ENCODE measurements at places on chromosomes 1 and 21.

DNA sequence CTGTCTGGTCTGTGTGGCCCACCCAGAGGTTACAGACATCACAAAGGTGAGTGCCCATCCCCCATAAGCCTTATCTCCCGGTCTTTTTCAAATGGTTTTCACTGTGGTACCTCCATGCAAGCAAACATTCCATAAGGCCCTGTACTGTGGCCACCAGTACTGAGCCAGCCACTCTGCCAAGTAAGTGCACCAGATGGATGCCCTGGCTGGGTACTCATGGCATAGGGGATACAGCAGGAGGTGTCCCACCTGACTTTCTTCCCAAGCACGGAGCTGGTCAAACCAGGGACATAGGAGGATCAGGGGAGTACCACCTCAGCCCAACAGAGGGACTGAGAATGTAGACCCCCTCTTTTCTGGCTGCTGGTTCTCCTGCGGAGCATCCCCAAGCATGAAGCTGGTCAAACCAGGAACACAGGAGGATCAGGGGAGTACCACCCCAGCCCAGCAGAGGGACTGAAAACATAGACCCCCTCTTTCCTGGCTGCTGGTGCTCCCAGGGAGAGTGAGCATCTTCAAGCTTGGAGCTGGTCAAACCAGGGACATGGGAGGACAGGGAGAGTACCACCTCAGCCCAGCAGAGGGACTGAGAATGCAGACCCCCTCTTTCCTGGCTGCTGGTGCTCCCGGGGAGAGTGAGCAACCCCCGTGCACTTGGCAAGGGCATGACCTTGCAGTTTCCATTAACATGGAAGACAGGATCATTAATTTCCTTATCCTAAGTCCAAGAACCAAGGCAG lies 81.8 kb upstream of the KLHDC7A start:
- no peak for DNase-seq

- no peak for DNase-seq
Observed at GRCh38 chr1:162275622-162276175, 101.0 kb downstream of the SPATA46 start.

DNA sequence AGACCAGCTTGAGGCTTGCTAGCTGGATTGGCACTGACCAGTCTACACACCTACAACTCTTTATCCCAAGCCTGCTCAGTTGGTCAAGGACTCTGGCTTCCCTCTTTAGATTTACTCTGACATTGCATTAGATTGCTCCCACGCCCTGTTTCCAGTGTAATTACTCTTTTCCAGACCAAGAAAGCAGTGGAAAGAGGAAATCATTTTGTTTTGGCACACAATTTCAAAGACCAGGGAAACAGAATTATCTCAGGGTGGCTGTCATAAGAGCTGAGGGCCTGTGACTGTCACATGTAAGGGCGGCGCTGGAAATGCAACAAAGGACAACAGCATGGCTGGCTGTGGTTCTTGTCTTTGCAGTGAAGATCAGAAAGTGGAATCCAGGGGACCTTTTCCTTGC lies 302.7 kb downstream of the HHAT start:
- no peak for DNase-seq

DNA sequence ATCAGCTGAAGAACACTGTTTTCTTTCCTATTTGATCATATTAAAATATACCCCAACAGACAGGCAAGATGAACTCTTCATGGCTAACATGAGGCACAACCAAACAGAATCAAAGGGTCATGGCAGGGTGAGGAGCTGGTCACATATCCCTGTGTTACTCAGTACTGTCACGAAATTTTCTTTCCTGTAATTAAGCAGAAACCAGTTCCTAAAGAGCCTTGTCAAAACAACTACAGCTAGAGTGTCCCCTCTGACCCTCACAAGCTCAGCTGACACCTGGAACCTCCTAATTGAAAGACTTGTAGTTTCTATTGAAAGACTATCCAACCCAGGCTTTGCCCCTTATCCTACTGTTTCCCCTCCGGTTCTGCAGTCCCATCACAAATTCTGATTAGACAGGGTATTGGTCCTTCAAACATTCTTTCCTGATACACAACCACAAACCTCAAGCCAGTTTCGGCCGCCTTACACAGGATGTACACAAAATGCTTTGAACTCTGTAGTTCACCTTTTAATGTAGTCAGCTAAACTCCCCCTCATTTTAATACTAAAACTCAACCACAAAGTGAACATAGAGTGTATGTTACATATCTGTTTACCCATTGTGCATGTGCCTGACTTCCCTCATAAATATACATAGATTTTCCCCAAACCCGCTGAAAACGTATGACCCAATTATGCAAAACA lies 651.9 kb downstream of the MRPL39 start:
- DNase-seq = no peak

DNA sequence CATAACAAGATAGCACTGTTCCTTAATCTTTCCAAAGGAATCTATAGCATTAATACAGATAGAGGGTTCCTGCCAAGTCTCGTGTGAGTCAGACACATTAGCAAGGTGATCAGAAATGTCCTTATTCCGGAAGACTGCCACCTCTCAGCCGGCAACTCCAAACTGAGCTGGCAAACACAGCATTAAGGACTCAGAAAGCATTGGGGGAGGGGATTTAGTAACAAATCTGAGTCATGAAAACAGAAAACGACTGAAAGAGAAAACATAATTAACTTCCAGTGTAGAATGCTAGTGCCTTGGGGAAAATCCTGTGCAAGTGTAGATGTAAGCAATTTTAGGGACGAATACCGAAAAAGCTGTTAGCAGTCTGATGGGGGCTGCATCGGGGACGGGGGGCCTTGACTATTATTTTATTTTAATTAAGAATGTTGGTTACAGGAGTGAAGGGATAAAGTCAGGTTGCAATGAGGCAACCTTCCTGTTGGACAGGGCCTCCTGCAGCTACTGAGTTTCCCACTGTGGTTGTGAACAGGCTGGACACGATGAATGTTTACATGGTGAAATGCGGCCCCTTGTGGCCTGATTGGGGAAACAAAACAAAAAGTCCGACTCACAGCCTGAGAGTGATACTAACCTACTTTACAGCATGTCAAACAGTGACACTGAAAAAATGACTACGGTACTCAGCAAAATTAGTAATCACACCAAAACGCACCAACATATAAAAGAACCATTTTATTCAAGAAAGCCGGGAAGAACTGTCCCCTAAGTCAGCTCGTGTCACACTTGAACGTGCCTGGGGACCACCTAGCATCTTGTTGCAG lies 20.7 kb downstream of the MIS18A start:
- no peak for DNase-seq

DNA sequence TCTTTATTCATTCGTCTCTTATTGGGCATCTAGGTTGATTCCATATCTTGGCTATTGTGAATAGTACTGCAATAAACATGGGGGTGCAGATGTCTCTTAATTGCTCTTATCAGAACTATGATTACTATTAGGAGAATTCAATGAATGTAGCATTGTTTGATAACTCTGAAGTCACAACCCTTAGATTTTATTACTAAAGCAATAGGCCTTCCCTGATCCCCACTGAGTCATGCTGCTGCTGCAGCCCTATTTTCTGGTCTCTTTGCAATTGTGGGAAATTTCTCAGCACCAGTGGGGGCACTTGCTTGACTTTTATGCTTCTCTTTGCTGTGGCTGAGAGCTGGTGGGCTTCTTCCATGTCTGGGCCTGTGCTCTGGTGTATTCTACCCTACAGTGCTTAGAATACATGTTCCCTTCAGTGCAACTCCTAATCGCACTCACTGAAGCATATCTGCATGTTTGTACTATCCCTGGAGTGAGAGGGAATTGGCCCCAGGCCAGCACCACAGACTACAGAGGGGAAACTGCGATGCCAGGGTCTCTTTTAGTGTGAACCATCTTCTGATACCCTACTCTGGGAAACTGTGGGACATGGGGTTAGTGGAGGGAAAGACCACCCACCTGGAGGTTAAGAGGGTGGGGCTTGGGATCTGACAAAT lies 52.2 kb upstream of the ROR1 start:
- DNase-seq = no peak

- peak; percentile 44 for DNase-seq
Observed at GRCh38 chr1:47333922-47334764, 553 bp downstream of the CMPK1 start.

DNA sequence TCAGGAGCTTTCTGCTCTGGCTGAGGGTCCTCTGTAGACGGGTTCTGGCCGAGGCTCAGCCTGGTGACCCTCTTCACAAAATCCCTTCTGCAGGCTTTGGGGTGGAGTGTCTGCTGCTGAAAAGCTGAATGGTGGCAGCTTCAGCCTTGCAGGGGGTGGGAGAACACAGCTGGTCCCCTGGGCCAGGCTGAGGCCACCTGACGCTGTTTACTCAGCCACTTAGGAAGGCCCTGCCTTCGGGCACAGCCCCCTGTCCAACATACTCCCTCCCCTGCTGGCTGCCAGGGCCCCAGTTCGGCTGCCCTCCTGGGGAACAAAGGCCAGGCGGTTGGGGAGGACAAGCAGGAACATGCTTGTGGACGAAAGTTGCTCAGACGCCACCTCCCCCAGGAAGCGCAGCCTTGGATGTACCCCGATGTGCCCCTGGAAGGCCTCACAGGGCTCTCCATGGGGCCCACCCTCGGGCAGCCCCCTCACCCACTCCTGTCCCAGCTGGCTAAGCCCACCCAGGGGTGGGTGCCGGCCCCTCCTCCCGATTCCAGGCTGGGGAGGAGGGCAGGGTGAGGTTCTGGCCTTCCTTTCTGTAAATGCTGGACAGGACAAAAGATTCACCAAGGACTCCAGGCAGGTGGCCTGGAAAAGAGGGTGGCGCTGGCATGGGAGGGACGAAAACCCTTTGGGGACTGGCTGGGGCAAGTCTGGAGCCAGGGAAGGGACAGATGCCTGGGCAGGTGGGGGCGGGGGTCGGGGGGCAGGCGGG lies at the start of gene ANKRD65:
Gene ANKRD65 (minus strand): TSS at position 130 of the 760 bp plus-strand sequence. CDS start 271 bp downstream, outside the sequence.
- DNase-seq = no peak
